ENCODE measurements at places on chromosomes 7 and 10.

DNA sequence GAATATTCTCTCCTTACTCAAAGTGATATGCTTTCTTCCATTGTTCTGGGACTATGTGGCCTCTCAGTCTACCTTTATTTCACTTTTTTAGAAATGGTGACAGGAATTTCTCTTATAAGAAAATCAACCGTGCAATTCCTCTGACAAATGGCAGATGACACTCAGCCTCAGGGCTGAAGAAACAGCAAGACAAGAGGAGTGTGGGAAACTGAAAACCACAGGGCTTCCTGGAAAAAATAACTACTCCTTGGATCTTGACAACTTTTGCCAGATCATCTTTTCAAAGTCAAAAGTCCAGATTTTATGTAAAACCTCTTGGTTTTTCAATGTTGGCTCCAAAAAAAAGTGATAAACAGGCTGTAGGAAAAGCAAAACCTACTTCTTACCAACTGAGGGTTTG lies 121.5 kb downstream of the TYW1B start:
- no peak for DNase-seq

DNA sequence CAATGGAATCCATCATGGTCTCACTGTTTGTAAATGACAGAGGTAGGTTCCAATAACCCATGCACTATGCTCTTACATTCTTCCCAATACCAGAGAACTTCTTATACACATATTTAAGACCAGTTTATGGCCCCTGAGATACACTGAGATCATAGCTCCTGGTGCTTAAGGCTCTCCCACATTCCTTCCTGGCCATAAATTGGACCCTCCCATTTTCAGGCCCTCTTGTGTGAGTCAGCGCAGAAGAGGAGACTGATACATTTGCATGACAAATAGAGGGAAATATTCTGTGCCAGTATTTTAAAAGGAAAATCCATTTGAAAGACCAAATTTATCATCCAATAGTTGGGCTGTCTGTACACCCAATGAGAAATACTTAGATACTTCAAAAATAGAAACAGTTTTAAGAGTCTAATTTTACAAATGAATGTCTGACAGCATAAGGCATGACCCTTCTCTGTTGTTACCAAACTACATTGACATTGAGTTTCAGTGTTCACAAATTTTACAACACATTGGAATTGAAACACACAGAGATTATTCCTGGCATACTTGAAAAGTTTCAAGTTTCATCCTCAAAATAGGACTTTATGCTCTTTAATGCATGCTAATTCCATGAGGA lies 35.3 kb downstream of the SLC16A9 start:
- no peak for DNase-seq

DNA sequence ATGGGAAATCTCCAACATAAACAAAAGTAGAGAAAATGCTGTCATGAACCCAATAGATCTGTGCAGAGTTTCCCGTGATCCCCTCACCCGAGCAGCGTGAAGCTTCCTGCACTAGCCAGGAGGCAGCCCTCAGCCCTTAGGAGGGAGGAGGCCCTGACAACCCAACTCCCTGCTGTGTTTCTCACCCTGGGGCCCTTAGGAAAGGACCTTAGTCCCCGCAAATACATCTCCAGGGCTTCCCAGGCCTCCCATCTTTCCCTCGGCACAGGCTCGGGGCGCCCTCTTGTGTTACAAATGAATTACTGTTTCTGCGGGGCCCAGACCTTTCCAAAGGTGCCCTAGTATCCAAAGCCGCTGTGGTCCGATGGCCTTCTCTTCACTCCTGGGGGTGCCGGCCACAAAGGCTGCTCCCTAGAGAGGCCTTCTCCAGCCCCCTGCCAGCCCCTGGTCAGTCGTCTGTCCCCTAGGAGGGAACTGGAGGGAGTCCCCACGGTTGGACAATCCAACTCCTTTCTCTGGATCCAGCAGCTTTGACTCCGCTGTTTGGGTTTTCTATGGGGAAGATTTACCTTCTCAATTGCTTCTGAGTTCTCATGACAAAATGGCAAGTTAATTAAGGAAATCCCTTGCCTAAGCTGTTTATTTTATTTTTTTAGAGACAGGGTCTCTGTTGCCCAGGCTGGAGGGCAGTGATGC lies 49.9 kb upstream of the SH2B2 start:
- peak; percentile 85 for DNase-seq

DNA sequence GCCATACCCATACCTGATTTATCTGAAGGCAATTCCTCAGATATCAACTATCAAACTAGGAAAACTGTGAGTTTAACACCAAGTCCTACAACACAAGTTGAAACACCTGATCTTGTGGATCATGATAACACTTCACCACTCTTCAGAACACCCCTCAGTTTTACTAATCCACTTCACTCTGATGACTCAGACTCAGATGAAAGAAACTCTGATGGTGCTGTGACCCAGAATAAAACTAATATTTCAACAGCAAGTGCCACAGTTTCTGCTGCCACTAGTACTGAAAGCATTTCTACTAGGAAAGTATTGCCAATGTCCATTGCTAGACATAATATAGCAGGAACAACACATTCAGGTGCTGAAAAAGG lies 69.0 kb upstream of the RSBN1L start:
- no peak for DNase-seq

GRCh38 chr7:1253681-1254181 lies 21.1 kb downstream of the UNCX start:
- no peak for DNase-seq

Data from GM12891 (cell line).